ENCODE measurements at places on chromosomes 16 and 17.

DNA sequence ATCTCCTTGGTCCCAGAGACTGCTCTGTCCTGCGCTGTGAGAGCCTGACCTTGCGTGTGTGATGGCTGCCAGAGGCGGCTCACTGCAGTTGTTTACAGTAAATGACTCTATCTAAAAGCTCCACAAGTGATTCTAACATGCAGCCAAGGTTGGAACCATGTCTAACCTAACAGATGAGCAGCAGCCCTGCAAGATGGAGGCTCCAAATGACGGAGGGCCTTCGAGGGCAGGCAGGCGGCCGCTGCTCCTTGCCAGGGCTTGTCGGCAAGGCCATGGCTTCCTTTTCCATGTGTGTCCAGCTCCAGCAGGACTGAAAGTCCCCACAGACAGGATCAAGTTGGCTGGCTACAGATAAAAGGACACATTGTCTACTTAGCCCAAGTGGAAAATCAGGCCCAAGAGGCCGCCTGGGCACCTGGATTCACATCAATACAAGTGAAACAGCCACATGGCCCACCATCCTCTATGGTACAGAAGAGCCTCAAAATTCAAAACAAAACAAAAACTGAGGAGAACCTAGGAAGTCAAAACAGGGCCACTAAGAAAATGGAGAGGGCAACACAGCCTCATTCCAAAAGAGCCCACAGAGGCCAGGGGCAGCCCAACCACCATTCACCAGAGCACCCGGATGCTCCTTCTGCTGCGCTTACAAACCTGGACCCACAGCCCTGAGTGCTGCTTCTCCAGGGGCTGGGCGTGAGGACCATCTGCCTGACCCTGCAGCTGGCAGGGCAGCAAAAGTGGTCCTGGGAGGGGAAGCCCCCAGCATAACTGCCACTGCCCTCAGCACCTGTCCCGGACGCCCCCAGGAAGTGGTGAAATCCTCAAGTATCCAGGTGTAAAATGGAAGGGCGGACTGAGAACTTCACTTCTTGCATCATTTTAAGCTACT, 65.0 kb downstream of the AMFR start:
- no peak for DNase-seq

DNA sequence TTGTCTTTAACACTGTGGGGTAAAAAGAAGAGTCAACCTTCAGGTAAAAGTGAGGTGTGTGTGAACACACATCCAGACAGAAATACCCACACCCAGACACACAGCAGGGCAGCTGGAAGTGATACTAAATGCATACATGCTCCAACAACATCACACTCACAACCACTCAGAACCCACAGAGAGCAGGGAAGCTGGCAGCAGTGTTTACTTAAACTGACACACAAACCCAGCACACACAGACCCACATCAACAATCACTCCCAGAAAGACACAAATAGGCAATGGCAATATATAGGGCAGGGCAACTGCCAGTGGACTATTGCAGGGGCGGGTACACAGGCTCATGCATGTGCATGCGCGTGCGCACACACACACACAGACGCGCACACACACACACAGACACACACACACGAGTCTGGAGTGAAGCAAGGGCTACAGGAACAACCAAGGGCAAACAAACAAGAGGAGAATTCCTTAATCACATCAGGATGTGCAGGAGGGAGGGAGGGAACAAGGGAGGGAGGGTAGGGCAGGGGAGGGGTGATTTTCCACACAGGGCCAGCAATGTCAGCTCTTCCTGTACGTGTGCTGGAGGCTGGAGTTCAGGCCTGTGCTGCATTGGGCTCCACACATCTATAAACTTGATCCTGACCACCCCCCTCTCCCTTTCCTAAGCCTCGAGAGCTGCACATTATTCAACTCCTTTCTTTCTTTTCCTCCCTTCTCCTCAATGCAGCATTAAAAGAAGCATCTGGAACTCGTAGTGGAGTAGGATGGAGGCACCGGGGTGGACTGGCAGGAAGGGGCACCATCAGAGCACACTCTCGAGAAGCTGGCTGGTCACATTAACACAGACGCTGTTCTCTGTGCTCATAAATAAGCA, 30.1 kb downstream of the HIC1 start:
- no peak for DNase-seq

DNA sequence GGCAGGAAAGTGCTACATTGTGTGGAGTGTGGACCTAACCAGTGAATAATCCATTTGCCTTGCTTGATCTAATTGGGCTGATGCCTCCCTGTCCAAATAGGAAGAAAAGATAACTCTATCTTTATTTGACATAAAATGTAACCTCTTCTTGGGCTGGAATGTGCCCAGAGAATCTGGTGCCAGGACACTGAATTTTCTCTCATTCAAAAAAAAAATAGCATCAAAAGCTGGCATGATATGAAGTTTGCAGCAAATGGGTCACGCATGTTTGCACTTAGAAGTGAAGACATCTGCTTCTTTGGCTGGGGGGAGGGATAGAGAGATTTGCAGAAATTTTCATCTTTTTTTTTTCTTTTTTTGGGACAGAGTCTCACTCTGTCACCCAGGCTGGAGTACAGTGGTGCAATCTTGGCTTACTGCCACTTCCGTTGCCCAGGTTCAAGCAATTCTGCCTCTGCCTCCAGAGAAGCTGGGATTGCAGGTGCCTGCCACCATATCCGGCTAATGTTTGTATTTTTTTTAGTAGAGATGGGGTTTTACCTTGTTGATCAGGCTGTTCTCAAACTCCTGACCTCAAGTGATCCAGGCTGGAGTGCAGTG, 478.2 kb upstream of the EEF2KMT start:
- DNase-seq = no peak

GRCh38 chr16:64778777-64779176, 343.1 kb downstream of the CDH11 start:
- no peak for DNase-seq

- DNase-seq = no peak
These were observed 18.2 kb upstream of the MAP3K14 start for GRCh38 chr17:45334701-45335677.

DNA sequence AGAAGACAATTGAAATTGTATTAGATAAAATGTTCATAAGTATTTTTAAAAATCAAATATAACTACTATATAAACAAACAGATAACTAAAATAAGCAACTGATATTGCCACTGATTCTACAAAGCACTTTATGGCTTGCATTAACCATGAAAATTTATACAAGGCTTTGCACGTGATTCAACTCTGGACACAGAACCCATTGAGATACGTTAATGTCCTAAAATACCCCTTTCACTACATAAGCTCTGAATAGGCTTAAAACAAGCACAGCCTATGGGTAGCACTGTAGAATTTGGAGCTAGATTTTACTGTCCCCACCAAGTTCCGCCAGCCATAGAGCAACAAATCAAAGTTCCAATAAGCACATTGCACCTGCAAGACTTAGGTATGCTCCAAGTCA, 4.5 kb downstream of the ZNF652 start:
- DNase-seq = no peak

GRCh38 chr16:768428-768827, 7.9 kb downstream of the MSLN start:
- DNase-seq = no peak

DNA sequence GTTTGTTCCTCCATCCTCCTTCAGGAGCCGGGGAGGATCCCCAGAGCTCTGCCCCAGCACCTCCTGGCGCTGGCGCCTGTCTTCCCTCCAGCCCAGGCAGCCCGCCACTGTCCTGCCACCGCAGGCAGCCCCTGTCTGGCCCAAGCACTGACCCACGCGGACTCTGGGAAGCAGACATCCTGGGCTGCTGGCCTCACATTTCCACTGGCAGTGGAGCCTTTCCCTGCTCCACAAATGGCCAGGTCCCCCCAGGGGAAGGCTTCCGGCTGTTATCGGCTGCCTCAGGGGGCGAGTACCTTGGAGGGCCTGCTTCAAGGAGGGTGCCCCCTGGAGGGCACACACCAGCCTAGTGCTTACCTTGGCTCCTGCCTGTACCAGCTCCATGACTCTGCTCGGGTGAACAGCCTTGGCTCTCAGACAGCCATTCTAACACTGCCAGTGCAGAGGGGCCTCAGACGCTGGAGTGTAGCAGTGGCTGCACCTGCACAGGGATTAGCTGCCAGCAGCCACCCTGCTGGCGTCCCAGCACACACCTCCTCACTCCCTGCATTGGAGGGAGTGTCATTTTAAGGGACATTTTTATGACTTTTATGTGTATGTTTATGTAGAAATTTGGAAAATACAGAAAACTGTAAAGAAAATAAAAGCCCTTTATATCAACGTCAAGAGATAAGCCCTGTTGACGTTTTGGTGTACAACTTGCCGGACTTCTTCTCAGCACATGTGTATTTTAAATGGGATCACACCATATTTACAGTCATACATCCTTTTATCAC, 21.0 kb downstream of the ACE start:
- DNase-seq = no peak

- DNase-seq = peak; percentile 49
These were observed 690 bp downstream of the PITPNC1 start for GRCh38 chr17:67377488-67378453.

- no peak for DNase-seq
These were observed 3.0 kb upstream of the PIK3R6 start for GRCh38 chr17:8870406-8871040.

DNA sequence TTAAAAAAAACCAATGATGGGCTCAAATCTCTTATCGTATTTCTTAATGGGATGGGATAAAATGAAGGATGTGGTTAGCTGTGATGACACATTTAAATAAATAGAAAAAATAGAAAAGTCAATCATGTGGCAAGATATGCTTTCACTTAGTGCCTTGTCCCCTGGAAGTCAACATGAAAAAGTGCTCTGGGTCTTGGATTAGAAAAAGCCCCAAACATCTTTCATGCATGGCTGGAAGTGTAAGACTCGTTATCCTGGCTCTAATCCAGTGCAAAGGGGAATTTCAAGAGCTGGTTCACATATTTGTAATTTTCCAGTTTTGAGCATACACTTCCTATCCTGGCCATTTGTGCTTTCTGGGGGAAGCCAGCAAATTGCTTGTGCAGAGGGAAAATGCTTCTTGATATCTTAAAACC, 160.9 kb downstream of the MAP2K6 start:
- DNase-seq = no peak

GRCh38 chr16:85202051-85202601, 89.9 kb upstream of the CIBAR2 start:
- no peak for DNase-seq

Measured in CD4-positive, alpha-beta T cell treated with Interleukin-2 at 100 ng/mL for 4 hours (primary cell).